ENCODE measurements at places on chromosomes 3 and 15. TPM values are rescaled to one million over a fixed set of nuclear protein-coding genes. Genes with fewer than 3 reads are reported as not detected.

Gene SEMA6D
- 1.0 TPM for total RNA-seq

Gene CDCP1
- total RNA-seq: 4.2 TPM

Gene TM4SF18
- total RNA-seq: 5.6 TPM

Gene EPHB1
- 4.1 TPM for total RNA-seq

Gene UBA7
- total RNA-seq: 26.2 TPM

Gene COL7A1
- total RNA-seq: 28.7 TPM

Gene RBP2
- not detected for total RNA-seq

Gene ITIH4
- total RNA-seq: 2.8 TPM

Gene LRRIQ4
- total RNA-seq: not detected

Gene FANCD2OS
- total RNA-seq: not detected

Gene MFGE8
- total RNA-seq: 276 TPM

Gene PIGX
- 13.9 TPM for total RNA-seq

Gene PLOD2
- 151 TPM for total RNA-seq

Gene ADGRG7
- not detected for total RNA-seq

Gene LIPC
- not detected for total RNA-seq

Gene AGTR1
- 0.91 TPM for total RNA-seq

Gene SCN11A
- total RNA-seq: 0.20 TPM
